Glutamatergic neuron (in vitro differentiated cells): ENCODE measurements at places on chromosomes 1 and 21.

- DNase-seq = no peak
These were observed 82.2 kb upstream of the SLFNL1 start for GRCh38 chr1:41103766-41104165.

DNA sequence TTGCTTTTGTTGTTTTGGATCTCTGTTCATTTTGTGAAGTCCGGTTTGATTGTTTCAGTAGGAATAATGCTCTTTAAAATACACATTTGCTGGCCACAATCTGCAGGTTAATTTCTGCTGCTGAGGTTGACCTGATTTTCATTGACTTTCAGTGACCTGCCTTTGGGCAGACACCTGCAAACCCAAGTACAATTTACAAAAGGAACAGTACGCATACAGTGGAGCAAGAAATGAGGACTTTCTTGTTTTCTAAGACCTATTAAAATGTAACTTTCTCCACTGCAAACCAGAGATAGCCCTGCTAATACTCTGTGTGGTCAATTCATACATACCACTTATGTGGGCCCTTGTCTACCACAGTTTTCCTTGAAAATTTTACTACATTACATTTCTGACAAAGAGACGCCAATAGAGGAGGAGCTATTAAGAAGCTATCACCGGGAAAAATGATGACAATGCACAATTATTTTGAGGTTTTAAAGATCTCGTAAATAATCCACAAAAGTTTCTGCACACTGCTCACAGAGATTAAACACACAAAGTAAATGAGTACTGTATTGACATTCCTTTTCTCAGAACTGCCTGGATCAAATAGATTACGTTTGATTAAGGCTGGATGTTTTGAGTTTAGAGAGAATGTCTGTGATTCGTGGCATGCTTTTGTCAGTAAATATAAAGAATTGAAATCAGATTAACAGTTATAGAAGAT lies 141.9 kb downstream of the SDCCAG8 start:
- no peak for DNase-seq

GRCh38 chr21:30652891-30653290 lies 10.2 kb downstream of the KRTAP20-3 start:
- no peak for DNase-seq

DNA sequence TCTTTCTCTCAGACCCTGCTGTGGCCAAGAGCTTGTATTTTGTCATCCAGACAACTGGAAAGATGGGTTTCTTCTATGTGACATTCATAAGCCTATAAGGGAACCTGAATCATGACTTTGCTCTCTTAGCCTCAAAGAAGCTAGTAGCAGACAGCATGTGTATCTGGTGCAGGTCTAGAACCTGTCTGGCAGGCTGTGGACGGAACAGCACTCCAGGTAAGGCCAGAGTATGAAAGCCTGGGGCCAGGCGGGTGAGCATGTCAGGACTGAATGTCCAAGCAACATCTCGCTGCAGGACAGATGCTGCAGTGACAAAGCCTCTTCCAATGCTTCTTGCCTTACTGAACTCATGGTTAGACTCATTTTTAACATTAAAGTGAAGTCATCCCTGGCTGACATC lies 32.8 kb downstream of the AKNAD1 start:
- DNase-seq = no peak

GRCh38 chr1:3024588-3024987 lies 3.3 kb downstream of the ACTRT2 start:
- DNase-seq = no peak

DNA sequence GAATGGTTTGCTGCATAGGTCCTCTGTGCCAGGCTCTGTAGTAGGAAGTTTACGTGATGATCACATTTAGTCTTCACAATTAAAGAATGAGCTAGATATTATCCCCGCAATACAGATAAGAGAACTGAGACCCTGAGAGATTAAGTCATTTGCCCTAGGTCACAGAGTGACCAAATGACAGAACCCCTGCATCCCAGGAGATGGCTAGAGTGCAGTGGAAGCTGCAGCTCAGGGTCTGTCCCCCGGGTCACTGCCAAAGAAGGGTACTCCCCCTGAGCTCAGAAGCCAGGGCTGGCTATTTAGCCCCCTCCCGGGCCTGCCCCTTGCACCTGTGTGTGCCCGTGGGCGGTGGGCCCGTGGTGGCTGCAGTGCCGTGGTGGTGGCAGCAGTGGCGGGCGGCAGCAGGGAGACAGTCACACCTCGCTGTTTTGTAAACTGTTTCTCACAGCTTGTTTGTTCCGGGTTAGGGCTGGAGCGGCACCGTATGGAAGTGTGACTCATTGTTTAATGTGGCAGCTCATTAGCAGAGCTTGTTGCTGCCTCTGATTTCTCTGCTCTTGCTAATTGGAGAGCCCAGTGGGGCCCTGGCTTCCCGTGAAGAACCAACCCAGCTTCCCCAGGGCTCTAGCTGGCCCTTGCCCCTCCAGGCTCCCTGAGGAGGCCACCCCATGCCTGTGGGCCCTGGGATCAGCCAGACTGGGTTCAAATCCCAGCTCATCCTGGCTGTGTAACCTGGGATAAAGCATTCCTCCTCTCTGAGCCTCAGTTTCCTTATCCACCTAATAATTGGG lies 19.3 kb upstream of the FOXO6 start:
- DNase-seq = no peak

DNA sequence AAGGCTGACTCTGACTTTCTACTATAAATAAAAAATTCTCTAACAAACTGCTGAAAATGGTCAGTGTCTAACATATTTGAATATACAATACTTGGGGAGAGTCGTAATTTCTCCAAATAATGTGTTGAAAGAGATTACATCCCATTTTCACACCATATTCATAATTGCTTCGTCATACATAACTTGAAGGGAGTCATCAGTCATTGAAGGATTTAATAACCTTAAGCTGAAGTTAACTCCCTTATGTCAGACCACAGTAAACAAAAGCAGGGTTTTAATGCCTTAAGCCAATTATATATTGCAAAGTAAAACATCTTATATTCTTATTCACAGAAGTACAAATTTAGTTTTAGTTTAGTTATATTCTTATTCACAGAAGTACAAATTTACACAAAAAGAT lies 129.9 kb downstream of the RERE start:
- DNase-seq = no peak

GRCh38 chr1:33454646-33455282 lies 17.7 kb upstream of the ZSCAN20 start:
- peak; percentile 32 for DNase-seq
